ENCODE measurements at places on chromosomes 2 and 18. TPM values are rescaled to one million over a fixed set of nuclear protein-coding genes. Genes with fewer than 3 reads are reported as not detected.

Gene TMEM200C
- total RNA-seq, result 13.8 TPM

Gene SP140L
- total RNA-seq, result 0.34 TPM

Gene IGFBP5
- total RNA-seq, result 0.51 TPM

Gene KCNK3
- total RNA-seq, result 21.7 TPM

DNA sequence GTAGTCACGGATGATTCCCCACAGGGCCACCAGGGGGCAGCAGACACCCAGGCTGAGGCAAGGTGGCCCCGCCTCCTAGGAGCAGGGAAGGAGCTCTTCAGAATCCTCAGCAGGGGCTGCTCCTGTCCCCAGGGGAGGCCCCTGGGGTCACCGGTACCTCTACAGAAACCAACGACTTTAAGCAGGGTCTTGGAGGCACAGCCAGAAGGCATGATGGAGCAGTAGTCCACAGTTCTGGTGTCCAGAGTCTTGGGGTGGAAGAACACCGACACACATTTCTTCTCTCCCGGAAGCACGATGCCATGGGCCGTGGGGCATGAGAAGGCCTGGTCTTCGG, 11.5 kb downstream of the CFAP65 start:
- no peaks in the 10 kb centered on the region for H3K4me1 ChIP-seq
- H3K36me3 ChIP-seq, result no peaks in the 10 kb centered on the region
- peaks cover 7% of the 10 kb centered on the region for H3K27me3 ChIP-seq
- H3K4me3 ChIP-seq, result no peak overlapping the region
- no peak overlapping the region for H3K27ac ChIP-seq

Gene CREG2
- 1.3 TPM for total RNA-seq

DNA sequence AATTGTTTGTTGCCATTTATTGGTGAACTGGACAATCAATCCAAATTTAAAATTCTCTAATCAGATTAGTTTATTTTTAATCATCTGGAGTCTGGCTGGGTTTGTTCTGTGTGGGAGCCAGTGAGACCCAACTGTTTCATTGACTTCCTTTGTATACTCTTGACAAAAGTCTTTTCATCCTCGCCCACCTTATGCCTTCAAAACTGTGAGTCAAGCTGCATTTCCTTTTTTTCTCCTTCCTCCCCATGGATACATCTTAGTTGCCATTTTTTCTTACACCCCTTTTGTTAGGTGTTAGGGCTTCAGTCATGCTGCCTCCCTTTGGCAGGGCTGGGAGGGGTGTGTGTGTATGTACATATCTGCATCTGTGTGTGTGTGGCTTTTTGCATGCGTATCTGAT, 117.6 kb downstream of the PRKCE start:
- H3K4me1 ChIP-seq, result peaks cover 46% of the 10 kb centered on the region
- DNase-seq, result no peak
- peaks cover 11% of the 10 kb centered on the region for H3K27me3 ChIP-seq
- no peak overlapping the region for H3K27ac ChIP-seq

- DNase-seq, result peak; percentile 24
- peak overlapping the region; percentile 79 for H3K27ac ChIP-seq
- no peaks in the 10 kb centered on the region for H3K36me3 ChIP-seq
- H3K27me3 ChIP-seq, result no peaks in the 10 kb centered on the region
Measured at GRCh38 chr2:147860009-147860408, 15.2 kb downstream of the ACVR2A start.

- peak overlapping the region; percentile 72 for H3K4me3 ChIP-seq
- H3K36me3 ChIP-seq, result peaks cover 9% of the 10 kb centered on the region
- DNase-seq, result peak; percentile 50
- peak overlapping the region; percentile 84 for H3K27ac ChIP-seq
- peaks cover 8% of the 10 kb centered on the region for H3K4me1 ChIP-seq
Measured at GRCh38 chr18:76894566-76895346, 72.4 kb downstream of the ZNF236 start.

Gene ABHD1
- not detected for total RNA-seq

Gene CCDC141
- 0.51 TPM for total RNA-seq

DNA sequence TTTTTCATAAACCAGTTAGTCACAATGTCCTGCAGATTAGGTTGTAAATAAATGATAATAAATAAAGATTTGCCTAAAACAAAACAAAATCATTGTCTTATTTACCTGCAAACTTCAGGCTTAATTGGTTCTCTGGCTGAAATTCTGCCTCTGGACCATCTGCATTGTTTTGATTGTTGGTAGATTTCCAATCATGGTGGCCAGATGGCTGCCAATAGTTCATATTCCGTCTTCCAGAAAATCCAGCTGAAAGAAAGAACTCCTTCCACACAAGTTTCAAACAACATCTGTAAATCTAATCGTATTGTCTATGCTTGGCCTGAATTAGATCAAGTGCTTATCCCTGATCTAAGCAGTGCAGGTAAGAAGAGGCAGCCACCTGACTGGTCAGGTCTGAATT, 771.1 kb upstream of the ZEB2 start:
- no peak for DNase-seq
- no peaks in the 10 kb centered on the region for H3K36me3 ChIP-seq
- no peak overlapping the region for H3K4me3 ChIP-seq
- no peaks in the 10 kb centered on the region for H3K27me3 ChIP-seq
- no peak overlapping the region for H3K27ac ChIP-seq
- H3K4me1 ChIP-seq, result no peaks in the 10 kb centered on the region

Gene TMEM178A
- total RNA-seq, result 12.5 TPM

GRCh38 chr2:206192157-206192556, 32.5 kb downstream of the EEF1B2 start:
- no peaks in the 10 kb centered on the region for H3K36me3 ChIP-seq
- H3K27ac ChIP-seq, result no peak overlapping the region
- DNase-seq, result no peak
- H3K4me3 ChIP-seq, result no peak overlapping the region

DNA sequence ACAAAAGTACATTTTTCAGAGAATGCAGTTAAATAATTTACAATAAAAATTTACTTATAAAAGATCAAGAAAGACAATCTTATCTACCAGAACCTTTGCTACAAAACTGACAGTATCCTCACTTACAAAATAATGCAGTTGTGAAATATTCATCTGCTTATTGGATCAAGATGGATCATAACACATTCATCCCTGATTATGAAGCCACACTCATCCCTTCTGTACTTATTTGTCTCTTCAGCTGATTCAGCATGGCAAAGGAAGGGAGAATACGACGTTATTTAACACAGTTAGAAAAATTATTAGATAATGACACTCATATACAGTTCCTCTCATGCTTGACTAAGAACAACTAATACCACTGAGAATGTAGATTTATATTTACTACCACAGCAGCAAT, 46.4 kb downstream of the TCF4 start:
- H3K4me1 ChIP-seq, result peaks cover 7% of the 10 kb centered on the region
- no peak for DNase-seq
- no peaks in the 10 kb centered on the region for H3K36me3 ChIP-seq
- no peaks in the 10 kb centered on the region for H3K27me3 ChIP-seq

Gene CDH7
- total RNA-seq, result 1.6 TPM

DNA sequence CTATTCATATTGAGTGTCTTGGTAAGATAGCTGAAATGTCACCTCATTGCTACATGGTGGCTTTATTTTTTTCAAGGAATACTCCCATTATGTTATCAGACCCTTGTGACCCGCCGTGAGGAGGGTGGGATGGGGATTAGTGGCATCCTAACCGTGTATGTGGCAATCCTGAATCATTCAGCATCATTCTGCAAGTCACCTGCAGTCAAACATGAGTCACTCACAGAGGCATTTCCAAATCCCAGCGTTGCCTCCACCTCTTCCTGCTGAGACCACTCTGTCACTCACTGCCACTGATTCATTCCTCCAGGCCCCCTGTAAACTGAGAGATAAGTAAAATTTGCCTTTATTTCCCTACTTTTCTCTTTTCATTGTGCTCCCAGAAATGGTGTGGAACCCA, 307.4 kb upstream of the KLHL29 start:
- H3K4me3 ChIP-seq, result no peak overlapping the region
- H3K36me3 ChIP-seq, result no peaks in the 10 kb centered on the region
- DNase-seq, result no peak
- no peaks in the 10 kb centered on the region for H3K27me3 ChIP-seq
- no peak overlapping the region for H3K27ac ChIP-seq

DNA sequence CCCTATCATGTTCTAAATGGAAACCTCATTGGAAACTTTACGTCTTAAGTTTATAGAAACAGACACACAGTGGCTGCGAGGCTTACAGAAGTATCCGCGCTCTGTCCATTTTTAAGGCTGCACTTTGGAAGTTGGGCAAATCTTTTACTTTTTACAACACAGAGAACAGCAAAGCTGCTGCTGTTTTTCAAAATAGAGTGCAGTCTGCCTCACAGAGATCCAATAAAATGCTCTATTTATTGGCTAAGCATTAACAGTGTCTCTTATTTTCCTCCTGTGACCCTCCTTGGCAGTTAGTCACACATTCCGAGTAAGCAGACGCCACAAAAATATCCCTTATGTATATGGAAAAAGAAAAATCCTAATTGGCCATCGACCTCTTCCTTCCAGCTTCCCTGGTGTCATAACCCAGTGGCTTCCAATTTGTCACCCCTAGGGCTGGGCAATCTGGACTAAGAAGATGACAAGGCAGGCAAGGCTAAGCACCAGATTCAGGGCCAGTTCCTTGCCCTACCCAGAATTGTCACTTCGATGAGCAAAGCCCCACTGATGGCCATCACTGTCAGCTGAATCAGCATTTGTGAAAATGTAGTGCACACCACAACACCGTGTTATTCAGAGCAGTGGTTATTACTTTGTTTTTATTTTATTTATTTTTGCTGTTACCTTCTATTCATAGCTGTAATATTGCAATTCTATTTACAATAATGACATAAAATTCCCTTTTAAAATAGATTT, 47.7 kb upstream of the MEIS1 start:
- no peaks in the 10 kb centered on the region for H3K36me3 ChIP-seq
- no peak for DNase-seq
- H3K4me1 ChIP-seq, result peaks cover 1% of the 10 kb centered on the region
- no peaks in the 10 kb centered on the region for H3K27me3 ChIP-seq
- H3K27ac ChIP-seq, result no peak overlapping the region

GRCh38 chr2:195659982-195660890, 3.2 kb downstream of the SLC39A10 start:
- H3K4me3 ChIP-seq, result peak overlapping the region; percentile 98
- H3K27me3 ChIP-seq, result peaks cover 12% of the 10 kb centered on the region
- no peak overlapping the region for H3K27ac ChIP-seq
- no peaks in the 10 kb centered on the region for H3K36me3 ChIP-seq

Gene GCA
- total RNA-seq, result 19.7 TPM

- no peak overlapping the region for H3K27ac ChIP-seq
- H3K4me3 ChIP-seq, result no peak overlapping the region
- DNase-seq, result no peak
- no peaks in the 10 kb centered on the region for H3K4me1 ChIP-seq
Measured at GRCh38 chr2:66255136-66255535, 179.8 kb upstream of the MEIS1 start.

Gene ALK
- 9.6 TPM for total RNA-seq

Gene IL18RAP
- total RNA-seq, result not detected

Gene RNF144A
- total RNA-seq, result 40.2 TPM

DNA sequence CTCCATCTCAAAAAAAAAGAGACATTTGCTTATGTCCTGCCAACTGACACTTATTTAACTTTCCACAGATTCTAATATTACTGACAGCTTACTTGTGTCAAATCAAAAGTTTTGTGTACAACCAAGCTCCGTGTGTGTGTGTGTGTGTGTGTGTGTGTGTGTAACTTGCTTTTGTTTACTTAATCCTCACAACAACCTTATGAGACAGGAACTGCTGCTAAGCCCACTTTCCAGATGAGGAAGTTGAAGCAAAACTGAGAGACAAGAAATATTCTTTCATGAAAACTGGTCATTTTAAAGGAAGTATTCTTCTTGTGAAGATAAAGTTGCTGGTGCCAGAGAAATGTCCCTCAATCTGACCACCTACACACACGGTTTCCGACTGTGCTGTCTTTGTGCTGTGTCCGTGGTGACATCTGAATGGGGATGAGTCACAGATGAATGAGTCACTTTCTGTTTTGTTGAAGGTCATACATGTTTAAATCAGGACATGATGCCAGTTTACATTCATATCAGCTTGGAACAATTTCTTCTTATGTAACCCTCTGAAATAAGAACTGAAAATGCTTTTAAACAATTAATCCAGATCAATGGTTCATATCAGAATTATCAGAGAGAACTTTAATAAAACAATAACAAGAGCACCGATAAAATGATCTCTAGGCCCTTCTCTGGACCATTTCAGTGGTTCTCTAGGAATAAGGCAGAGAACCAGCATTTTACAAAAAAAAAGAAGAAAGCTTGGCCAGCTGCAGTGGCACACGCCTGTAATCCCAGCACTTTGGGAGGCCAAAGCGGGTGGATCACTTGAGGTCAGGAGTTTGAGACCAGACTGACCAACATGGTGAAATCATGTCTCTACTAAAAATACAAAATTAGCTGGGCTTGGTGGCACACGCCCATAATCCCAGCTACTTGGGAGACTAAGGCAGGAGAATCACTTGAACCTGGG, 95.5 kb downstream of the THNSL2 start:
- H3K36me3 ChIP-seq, result peaks cover 4% of the 10 kb centered on the region
- H3K4me1 ChIP-seq, result peaks cover 23% of the 10 kb centered on the region
- no peak for DNase-seq
- H3K27me3 ChIP-seq, result no peaks in the 10 kb centered on the region
- H3K4me3 ChIP-seq, result no peak overlapping the region

- H3K4me1 ChIP-seq, result peaks cover 40% of the 10 kb centered on the region
- H3K4me3 ChIP-seq, result no peak overlapping the region
- H3K36me3 ChIP-seq, result peaks cover 3% of the 10 kb centered on the region
Measured at GRCh38 chr2:97932975-97933662, 62.6 kb downstream of the TMEM131 start.

Gene SCN9A
- total RNA-seq, result 11.2 TPM

Gene DNAH7
- total RNA-seq, result 0.56 TPM

DNA sequence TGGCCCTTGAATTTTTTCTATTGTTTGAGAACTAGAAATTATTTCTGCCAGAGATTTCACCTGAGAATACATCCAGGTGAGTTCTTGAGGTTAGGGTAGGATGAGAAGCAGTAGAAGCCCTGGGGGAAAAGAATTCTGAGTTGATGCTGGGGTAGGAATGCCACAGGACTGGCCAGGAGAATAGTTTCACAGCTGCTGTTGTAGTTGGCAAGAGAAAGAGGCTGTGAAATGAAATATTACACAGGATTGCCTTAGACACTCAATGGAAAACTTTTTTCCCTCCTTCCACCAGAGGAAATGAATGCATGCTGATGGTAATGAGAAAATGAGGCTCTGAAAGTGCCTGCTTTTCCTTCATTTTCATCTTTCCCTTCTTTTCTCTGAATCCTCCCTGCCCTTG, 54.6 kb downstream of the PRKCE start:
- no peak overlapping the region for H3K27ac ChIP-seq
- no peak for DNase-seq
- H3K27me3 ChIP-seq, result peaks cover 11% of the 10 kb centered on the region
- H3K4me3 ChIP-seq, result no peak overlapping the region
- H3K4me1 ChIP-seq, result peaks cover 19% of the 10 kb centered on the region

Gene ADRA2B
- 0.91 TPM for total RNA-seq

- no peaks in the 10 kb centered on the region for H3K36me3 ChIP-seq
- peak overlapping the region; percentile 95 for H3K4me3 ChIP-seq
- H3K27me3 ChIP-seq, result no peaks in the 10 kb centered on the region
- no peaks in the 10 kb centered on the region for H3K4me1 ChIP-seq
- no peak for DNase-seq
Measured at GRCh38 chr2:183079139-183079775, 710 bp downstream of the DUSP19 start.

Gene MYOM1
- total RNA-seq, result 1.3 TPM

- H3K4me3 ChIP-seq, result no peak overlapping the region
- H3K27ac ChIP-seq, result no peak overlapping the region
- peaks cover 3% of the 10 kb centered on the region for H3K4me1 ChIP-seq
- H3K36me3 ChIP-seq, result no peaks in the 10 kb centered on the region
- peaks cover 3% of the 10 kb centered on the region for H3K27me3 ChIP-seq
Measured at GRCh38 chr2:100893392-100894104, 73.6 kb downstream of the NPAS2 start.

- H3K27ac ChIP-seq, result no peak overlapping the region
- peaks cover 5% of the 10 kb centered on the region for H3K36me3 ChIP-seq
- DNase-seq, result peak; percentile 55
- peaks cover 8% of the 10 kb centered on the region for H3K4me1 ChIP-seq
Measured at GRCh38 chr2:236237468-236238190, 26.6 kb downstream of the ASB18 start.

All from glutamatergic neuron (in vitro differentiated cells).